NCI-H1105 (cell line): ENCODE measurements at places on chromosomes 7 and 10.

- DNase-seq, result no peak
These were observed 147.0 kb downstream of the C1GALT1 start for GRCh38 chr7:7329326-7329725.

- DNase-seq, result no peak
These were observed 279.7 kb downstream of the USP6NL start for GRCh38 chr10:11331726-11332125.

- no peak for DNase-seq
These were observed 11.7 kb downstream of the SRPK2 start for GRCh38 chr7:105376908-105377533.

GRCh38 chr10:11616021-11616420, 4.6 kb upstream of the USP6NL start:
- DNase-seq, result no peak

- no peak for DNase-seq
These were observed 23.5 kb upstream of the EIF5AL1 start for GRCh38 chr10:79488870-79489269.

GRCh38 chr10:114603303-114603702, 54.8 kb downstream of the ABLIM1 start:
- no peak for DNase-seq

GRCh38 chr7:73972614-73973013, 55.4 kb upstream of the ELN start:
- no peak for DNase-seq

GRCh38 chr10:6729861-6730344, 149.8 kb upstream of the PRKCQ start:
- DNase-seq, result no peak
